ENCODE measurements at places on chromosomes 4 and X.

- DNase-seq = peak; percentile 53
Observed at GRCh38 chrX:71650333-71650969, 16.9 kb upstream of the LOC101059915 start.

DNA sequence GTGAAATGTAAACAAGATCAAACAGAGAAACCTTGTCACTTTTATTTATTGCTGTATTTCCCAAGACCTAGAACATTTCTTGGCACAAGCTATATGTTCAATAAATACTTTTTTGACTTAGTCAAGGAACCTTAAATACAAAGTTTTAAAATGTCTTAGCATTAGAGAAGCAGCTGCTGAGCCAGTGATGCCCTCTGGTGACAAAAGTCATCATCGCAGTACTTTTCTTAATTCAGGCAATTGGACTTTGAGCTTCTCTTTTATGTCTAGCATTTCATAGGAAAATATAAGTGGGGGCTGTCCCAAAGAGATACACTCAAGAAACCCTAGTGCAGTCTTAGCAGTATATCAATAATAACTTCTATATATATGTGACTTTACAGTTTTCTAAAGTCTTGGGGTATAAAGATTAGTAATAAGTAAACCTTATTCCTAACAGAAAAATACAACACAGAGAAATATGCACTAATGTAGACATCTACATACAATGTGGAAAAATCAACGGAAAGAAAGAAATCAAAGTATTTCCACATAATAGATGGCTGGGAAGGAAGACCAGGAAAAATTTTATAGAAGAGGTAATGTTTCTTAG lies 118.4 kb downstream of the DTHD1 start:
- peak; percentile 63 for DNase-seq

GRCh38 chr4:39635023-39635422 lies 3.6 kb downstream of the SMIM14 start:
- DNase-seq = no peak

- DNase-seq = peak; percentile 58
Observed at GRCh38 chrX:131841496-131842437, 181.3 kb upstream of the STK26 start.

DNA sequence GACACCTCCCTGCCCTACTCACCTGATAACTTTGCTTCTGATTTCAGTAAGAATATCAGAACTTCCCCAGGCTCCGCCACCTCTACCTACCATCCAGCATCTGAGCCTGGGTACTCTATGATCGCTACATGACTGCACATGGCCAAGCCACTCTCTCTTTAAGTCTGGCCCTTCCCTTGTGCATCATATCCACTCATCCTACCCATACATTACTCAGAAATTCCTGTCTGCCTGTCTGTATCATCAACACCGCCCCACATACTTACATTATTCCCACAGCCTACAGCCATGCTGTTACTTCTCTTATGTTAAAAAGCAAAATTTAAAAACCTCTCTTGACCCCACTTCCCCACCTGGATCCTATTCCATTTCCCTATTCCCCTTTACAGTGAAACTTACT lies 84.7 kb downstream of the SCD5 start:
- no peak for DNase-seq

DNA sequence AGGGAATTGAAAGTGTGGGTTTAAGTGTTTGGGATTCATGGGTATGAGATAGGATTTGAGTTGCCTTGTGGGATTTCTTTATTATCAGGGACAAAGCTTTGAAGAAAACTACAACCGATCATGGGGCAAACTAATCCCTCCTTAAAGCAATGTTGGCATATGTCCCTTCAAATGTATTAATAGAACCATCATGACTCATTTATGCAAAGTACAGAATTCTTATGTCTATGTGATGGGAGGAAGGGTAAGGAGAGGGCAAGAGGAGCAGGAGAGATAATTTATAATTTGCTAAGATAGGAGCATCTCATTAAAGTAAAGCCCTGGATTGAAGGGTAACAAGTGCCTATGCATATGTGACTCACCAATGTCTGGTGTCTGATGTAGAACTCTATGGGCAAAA lies 94.2 kb downstream of the PHEX start:
- DNase-seq = no peak

GRCh38 chr4:54254915-54255246 lies 25.8 kb downstream of the PDGFRA start:
- DNase-seq = no peak
